ENCODE measurements at places on chromosomes 4 and X. TPM values are rescaled to one million over a fixed set of nuclear protein-coding genes. Genes with fewer than 3 reads are reported as not detected.

DNA sequence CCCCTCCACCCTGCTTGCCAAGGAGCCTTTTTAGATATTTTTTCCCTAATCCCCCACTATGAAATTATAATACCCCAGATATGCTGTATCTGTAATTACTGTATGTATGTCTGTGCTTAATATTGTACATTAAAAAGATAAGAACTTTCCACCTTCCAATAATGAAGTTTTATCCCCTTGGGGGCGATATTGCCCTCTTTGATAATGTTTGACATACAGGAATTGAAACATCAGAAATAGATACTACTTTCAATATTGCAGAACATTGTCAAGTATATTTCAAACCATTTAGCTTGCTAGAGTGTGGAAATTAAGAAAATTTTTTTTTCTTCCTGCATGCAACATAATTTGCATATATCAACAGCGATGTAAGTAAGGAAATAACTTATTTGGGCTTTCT is 58.9 kb downstream of the NAF1 start:
- no peaks in the 10 kb centered on the region for H3K4me1 ChIP-seq
- H3K27ac ChIP-seq = no peak overlapping the region
- H3K36me3 ChIP-seq = no peaks in the 10 kb centered on the region
- DNase-seq = no peak

GRCh38 chr4:23922013-23922412 is 32.2 kb upstream of the PPARGC1A start:
- no peak overlapping the region for H3K4me3 ChIP-seq
- H3K27ac ChIP-seq = no peak overlapping the region
- no peaks in the 10 kb centered on the region for H3K27me3 ChIP-seq
- H3K36me3 ChIP-seq = no peaks in the 10 kb centered on the region
- no peaks in the 10 kb centered on the region for H3K4me1 ChIP-seq

DNA sequence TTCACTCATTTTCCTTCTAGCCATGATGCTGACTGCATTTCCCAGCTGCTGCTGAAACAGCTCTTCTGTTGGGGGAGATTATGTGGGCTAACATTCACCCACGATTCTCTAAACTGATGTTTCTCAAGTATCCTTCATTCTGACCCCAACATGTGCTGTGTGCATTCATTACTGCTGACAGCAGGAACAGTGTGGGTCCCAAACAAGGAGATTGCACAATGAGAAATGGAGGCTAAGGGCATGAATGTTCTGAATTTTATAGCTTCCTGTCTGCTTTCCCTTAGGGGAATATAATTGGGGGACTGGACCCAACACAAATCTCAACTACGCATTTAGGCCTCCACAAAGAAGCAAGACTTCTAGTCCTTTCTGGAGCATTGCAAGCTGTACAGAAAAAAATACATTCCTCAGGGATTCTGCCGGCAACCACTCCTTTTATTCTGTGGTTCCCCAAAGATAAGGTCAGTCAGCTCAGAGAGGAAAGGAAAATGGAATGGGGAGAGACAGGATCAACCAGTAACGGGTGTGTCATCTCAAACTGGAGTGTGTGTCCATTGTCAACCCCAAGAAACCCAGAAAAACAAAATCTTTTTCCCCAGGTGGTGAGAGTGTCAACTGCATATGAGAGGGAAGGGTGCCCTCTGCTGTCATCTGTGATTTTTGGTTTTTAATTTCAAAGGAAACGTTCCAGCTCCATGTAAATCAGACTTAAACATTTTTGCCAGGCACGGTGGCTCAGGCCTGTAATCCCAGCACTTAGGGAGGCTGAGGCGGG is 81.5 kb upstream of the EGFL6 start:
- no peaks in the 10 kb centered on the region for H3K36me3 ChIP-seq
- H3K4me1 ChIP-seq = peaks cover 5% of the 10 kb centered on the region
- no peaks in the 10 kb centered on the region for H3K27me3 ChIP-seq
- H3K27ac ChIP-seq = peak overlapping the region; percentile 34

DNA sequence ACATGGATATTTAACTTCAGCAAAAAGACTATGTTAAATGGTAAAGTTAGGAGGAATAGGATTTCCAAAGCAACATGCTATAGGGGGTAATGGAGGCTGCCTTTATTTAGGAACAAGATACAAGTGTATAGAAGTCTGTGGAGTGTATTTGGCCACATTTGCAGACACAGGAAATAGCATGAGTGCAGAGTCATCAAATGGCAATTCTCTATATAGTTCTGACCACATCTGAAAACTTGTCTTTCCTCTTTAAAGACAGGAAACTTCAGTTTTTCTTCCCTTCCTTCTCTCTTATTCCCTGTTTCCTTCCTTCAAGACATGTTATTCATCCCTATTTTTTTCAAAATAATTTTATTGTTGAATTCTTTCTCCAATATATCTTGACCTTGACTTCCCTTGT is 119.3 kb upstream of the PITX2 start:
- no peak overlapping the region for H3K4me3 ChIP-seq
- no peaks in the 10 kb centered on the region for H3K4me1 ChIP-seq
- DNase-seq = no peak
- no peak overlapping the region for H3K27ac ChIP-seq
- H3K36me3 ChIP-seq = no peaks in the 10 kb centered on the region

Gene POU3F4
- not detected for total RNA-seq

DNA sequence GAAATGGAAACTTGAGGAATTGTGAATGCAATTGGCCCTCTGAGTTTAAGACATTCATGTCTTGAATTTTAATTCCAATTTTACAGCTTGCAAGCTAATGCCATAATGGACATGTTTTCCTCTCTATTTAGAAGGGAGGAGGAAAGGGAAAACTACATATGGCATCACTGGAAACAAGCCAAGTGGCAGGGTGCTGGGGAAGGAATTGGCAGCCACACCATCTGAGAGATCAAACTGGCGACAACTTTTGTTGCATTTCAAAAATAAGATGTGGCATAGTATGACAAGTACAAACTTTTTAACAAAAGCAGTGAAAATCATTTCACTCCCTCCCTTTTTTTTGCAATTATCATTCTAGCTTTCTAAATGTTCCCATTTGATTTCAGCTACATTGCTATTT is 615.6 kb downstream of the CENPC start:
- H3K4me3 ChIP-seq = no peak overlapping the region
- no peaks in the 10 kb centered on the region for H3K36me3 ChIP-seq
- DNase-seq = no peak
- no peaks in the 10 kb centered on the region for H3K4me1 ChIP-seq
- H3K27me3 ChIP-seq = no peaks in the 10 kb centered on the region
- no peak overlapping the region for H3K27ac ChIP-seq

Gene C4orf50
- total RNA-seq = 0.12 TPM

GRCh38 chrX:44432641-44433040 is 89.2 kb upstream of the EFHC2 start:
- no peak overlapping the region for H3K4me3 ChIP-seq
- no peaks in the 10 kb centered on the region for H3K36me3 ChIP-seq
- DNase-seq = no peak
- H3K27ac ChIP-seq = no peak overlapping the region
